ENCODE measurements at places on chromosomes 6 and 20. TPM values are rescaled to one million over a fixed set of nuclear protein-coding genes. Genes with fewer than 3 reads are reported as not detected.

GRCh38 chr6:52554684-52555280 is 22.1 kb downstream of the TRAM2 start:
- H3K4me1 ChIP-seq, result peaks cover 45% of the 10 kb centered on the region
- H3K27me3 ChIP-seq, result no peaks in the 10 kb centered on the region
- no peak overlapping the region for H3K4me3 ChIP-seq
- DNase-seq, result no peak
- no peak overlapping the region for H3K27ac ChIP-seq

DNA sequence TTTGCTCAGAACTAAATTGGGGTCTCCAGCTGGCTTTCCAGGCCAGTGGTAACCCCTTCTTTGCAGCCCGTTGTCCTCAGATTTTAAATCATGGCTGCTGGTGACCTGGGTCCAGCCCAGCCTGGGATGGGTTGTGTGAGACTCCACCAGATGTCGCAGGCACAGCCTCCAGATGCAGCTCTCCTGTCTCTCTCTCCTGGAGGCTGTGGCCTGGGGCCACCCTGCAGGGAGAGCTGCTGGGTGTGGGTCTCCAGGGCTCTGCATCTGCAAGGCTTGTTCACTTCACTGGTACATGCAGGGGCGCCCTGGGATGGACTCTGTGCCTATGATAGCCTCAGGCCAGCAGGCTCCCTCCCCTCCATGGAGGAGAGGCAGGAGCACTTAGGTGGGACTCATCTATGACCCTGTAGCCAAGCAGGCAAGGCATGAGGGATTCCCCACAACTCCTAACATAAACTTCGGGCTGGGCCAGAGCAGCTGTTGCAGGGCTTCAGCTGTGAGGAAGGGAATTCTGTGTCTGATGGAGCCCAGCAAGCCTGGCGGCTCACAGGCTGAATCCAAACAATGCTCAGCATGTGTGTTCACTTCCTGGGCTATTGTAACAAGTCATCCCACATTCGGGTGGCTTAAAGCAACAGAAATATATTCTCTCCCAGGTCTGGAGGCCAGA is 94.7 kb upstream of the NXT1 start:
- DNase-seq, result no peak
- peaks cover 40% of the 10 kb centered on the region for H3K4me1 ChIP-seq
- no peaks in the 10 kb centered on the region for H3K27me3 ChIP-seq
- no peaks in the 10 kb centered on the region for H3K36me3 ChIP-seq
- no peak overlapping the region for H3K27ac ChIP-seq

GRCh38 chr20:19462491-19462890 is 250.0 kb downstream of the SLC24A3 start:
- no peaks in the 10 kb centered on the region for H3K4me1 ChIP-seq
- no peak overlapping the region for H3K4me3 ChIP-seq
- no peak for DNase-seq
- no peaks in the 10 kb centered on the region for H3K36me3 ChIP-seq
- H3K27ac ChIP-seq, result no peak overlapping the region

GRCh38 chr6:105184921-105185320 is 5.1 kb upstream of the POPDC3 start:
- DNase-seq, result no peak
- H3K4me3 ChIP-seq, result no peak overlapping the region
- peaks cover 45% of the 10 kb centered on the region for H3K27me3 ChIP-seq
- H3K4me1 ChIP-seq, result no peaks in the 10 kb centered on the region
- H3K27ac ChIP-seq, result no peak overlapping the region

GRCh38 chr20:21020659-21021471 is 85.3 kb downstream of the LINC00237 start:
- H3K4me3 ChIP-seq, result no peak overlapping the region
- H3K27me3 ChIP-seq, result peaks cover 5% of the 10 kb centered on the region
- H3K27ac ChIP-seq, result no peak overlapping the region
- no peaks in the 10 kb centered on the region for H3K4me1 ChIP-seq
- H3K36me3 ChIP-seq, result no peaks in the 10 kb centered on the region

DNA sequence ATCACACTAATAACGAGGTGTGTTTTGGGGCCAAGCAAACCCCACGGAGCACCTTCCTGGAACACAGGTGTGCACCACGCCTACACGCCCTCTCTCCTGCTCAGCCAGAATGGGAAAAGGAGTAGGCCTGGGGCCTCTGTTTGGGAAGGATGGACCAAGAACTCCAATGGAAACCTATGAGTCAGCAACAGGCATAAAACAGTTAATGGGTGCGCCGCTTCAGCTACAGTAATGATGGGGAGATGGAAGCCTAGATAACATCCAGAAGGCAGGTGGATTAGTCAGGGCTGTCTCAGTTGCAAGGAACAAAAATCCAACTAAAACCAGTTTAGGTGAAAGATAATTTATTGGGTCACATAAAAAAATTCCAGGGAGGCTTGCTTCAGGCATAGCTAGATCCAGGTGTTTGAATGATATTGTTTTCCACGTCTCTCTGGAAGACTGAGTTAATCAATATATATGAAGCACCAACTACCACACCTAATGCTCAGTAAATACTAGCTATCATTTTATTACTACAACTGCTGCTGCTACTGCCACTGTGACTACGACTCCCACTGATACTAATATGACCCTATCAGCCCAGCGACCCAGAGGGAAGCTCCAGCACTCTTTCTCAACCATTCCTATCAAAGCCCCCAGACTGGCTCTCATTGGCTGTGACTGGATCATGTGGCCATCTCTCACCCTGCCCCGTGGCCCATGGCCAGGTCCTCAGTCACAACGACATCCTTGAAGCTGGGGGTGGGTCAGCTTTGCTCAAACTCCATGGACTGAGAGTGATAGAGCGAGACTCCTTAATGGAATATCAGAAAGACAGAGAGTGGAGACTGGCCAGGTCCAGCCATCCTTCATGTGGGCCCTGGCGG is 155.2 kb upstream of the PTPN1 start:
- no peaks in the 10 kb centered on the region for H3K36me3 ChIP-seq
- H3K27ac ChIP-seq, result no peak overlapping the region
- no peaks in the 10 kb centered on the region for H3K27me3 ChIP-seq
- H3K4me1 ChIP-seq, result peaks cover 29% of the 10 kb centered on the region

- no peaks in the 10 kb centered on the region for H3K27me3 ChIP-seq
- no peak for DNase-seq
- no peak overlapping the region for H3K4me3 ChIP-seq
- H3K27ac ChIP-seq, result no peak overlapping the region
- H3K4me1 ChIP-seq, result no peaks in the 10 kb centered on the region
Observed at GRCh38 chr6:89205819-89206218, 11.3 kb downstream of the GABRR1 start.

- DNase-seq, result no peak
- H3K4me3 ChIP-seq, result no peak overlapping the region
- H3K4me1 ChIP-seq, result no peaks in the 10 kb centered on the region
- H3K36me3 ChIP-seq, result no peaks in the 10 kb centered on the region
- H3K27ac ChIP-seq, result no peak overlapping the region
Observed at GRCh38 chr6:4302524-4302923, 167.1 kb upstream of the ECI2 start.

DNA sequence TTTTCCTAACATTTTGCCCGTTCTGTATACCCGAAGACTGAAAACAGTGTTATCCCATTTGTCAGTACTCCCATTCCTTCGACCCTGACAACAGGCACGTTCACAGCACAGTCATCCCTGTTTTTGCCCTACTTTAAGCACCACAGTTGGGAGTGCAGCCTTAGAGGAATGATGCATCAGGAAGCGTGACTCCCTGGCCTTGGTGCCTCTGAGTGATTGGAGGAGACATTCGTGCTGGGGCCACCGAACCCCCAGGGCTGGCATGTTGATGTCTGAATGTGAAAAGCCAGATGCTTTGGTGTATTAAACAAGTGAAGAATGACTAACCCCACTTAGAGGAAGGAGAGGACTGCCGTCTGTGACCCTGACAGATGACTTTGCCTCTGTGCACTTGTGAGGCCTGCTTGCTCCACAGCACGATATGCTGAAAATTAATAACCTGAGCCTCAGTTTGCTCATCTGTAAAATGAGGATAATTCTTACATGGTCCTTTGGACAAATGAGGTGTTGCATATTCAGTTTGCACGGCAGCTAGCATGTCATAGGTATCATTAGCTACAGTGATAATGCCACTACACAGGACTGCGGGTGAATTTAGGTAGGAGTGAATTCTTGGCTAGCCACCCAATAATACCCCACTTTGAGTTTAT is 36.0 kb downstream of the STK35 start:
- H3K36me3 ChIP-seq, result no peaks in the 10 kb centered on the region
- peaks cover 15% of the 10 kb centered on the region for H3K4me1 ChIP-seq
- DNase-seq, result no peak
- no peak overlapping the region for H3K27ac ChIP-seq
- H3K27me3 ChIP-seq, result no peaks in the 10 kb centered on the region
- no peak overlapping the region for H3K4me3 ChIP-seq

DNA sequence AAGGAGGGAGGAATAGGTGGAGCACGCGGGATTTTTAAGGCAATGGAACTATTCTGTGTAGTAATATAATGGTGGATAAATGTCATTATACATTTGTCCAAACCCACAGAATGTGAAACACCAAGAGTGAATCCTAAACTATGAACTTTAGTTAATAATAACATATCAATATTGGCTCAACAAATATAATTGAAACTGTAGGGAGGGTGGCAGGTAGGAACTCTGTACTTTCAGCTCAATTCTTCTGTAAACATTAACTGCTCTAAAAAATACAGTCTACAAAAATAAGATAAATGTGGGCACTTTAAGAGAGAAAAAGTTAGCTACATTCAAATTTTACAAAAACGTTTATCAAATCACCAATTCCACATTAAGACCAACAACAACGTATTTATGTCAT is 136.7 kb upstream of the RUNX2 start:
- no peaks in the 10 kb centered on the region for H3K27me3 ChIP-seq
- no peaks in the 10 kb centered on the region for H3K4me1 ChIP-seq
- DNase-seq, result no peak
- H3K27ac ChIP-seq, result no peak overlapping the region

GRCh38 chr20:44264287-44264686 is 17.2 kb downstream of the GDAP1L1 start:
- DNase-seq, result no peak
- no peak overlapping the region for H3K4me3 ChIP-seq
- no peaks in the 10 kb centered on the region for H3K27me3 ChIP-seq
- no peak overlapping the region for H3K27ac ChIP-seq

DNA sequence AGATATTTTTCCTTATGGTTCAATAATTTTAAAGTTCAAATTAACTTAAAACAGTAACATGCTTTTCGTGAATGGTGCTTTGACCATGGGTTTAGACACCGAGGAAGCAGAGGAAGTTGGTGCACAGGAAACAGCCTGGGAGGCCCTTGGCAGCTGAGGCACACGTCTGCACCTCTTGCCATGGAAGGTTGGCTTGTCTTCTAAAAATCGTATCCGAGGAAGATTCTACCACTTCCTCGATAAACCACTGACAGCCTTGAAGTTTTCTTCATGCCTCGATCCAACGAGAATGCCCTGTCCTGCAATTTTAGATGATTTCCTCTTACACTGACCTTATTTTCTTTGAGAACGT is 12.2 kb downstream of the DLL1 start:
- peaks cover 14% of the 10 kb centered on the region for H3K4me1 ChIP-seq
- peaks cover 24% of the 10 kb centered on the region for H3K27me3 ChIP-seq
- H3K27ac ChIP-seq, result no peak overlapping the region
- H3K4me3 ChIP-seq, result no peak overlapping the region
- H3K36me3 ChIP-seq, result peaks cover 15% of the 10 kb centered on the region
- DNase-seq, result no peak

GRCh38 chr6:36142971-36143838 is 12.9 kb downstream of the MAPK13 start:
- H3K27ac ChIP-seq, result no peak overlapping the region
- peak; percentile 29 for DNase-seq
- no peaks in the 10 kb centered on the region for H3K27me3 ChIP-seq

DNA sequence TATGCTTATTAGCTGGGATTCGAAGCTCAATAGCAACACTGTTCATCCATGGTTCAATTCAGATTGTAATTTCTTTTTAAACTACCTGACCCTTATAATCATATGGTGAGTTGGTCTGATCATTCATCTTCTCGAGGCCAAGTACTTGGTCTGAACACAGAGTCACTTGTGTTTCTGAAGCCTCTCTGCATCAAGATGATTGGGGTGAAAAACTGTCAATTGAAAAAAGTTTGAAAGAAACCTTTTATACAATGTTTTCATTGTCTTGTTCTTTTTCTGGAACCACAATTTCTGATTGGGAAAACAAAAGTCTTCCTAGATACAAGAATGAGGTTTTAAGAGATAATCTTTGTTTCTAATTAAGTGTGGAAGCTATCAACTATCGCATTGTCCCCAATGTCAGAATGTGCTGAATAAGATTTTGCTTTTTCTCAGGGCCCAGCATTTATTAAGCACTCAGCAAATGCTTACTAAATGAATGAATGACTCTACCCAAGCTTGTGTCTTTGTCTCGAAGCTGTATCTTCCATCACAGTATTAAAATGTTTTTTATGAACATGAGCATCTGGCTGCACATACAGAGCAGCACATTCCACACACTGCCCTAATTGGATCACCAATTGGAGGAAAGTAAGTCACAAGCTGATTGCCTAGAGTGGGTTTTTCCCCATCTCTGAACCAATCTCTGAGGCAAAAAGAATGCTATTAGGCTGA is 45.0 kb upstream of the MOXD1 start:
- H3K27ac ChIP-seq, result no peak overlapping the region
- H3K4me1 ChIP-seq, result no peaks in the 10 kb centered on the region
- H3K36me3 ChIP-seq, result peaks cover 30% of the 10 kb centered on the region
- H3K27me3 ChIP-seq, result no peaks in the 10 kb centered on the region
- no peak overlapping the region for H3K4me3 ChIP-seq

GRCh38 chr6:129031051-129031599 is 148.2 kb downstream of the LAMA2 start:
- H3K27ac ChIP-seq, result no peak overlapping the region
- no peaks in the 10 kb centered on the region for H3K4me1 ChIP-seq

DNA sequence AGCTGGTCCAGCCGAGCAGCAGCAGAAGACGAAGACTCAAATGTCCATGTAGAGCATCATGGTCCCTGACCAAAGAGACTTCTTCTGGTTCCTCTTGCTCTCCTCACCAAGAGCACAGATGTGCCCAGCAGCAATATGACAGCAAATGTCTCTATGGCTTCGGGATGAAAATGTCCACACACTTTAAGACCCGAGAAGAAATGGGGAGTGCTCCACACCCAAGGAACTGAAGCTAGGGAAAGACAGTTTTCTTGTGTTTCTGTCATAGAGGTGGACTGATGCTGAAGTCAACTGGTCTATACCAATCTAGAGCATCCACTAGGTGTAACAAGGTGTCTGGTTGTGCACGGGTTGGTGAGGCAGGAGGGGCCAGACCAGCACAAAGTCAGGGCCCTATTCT is 4.5 kb upstream of the CPNE1 start:
- no peak overlapping the region for H3K27ac ChIP-seq
- H3K36me3 ChIP-seq, result peaks cover 60% of the 10 kb centered on the region
- no peak overlapping the region for H3K4me3 ChIP-seq
- peaks cover 3% of the 10 kb centered on the region for H3K4me1 ChIP-seq

Gene CYP21A2
- 0.23 TPM for total RNA-seq

Gene TNFRSF6B
- 17.6 TPM for total RNA-seq

Gene SALL4
- total RNA-seq, result 0.24 TPM

Gene DPM1
- 33.0 TPM for total RNA-seq

Gene DPPA5
- total RNA-seq, result not detected

Gene BNIP5
- not detected for total RNA-seq

Gene POLR1H
- total RNA-seq, result 21.3 TPM

Measured in left lung (tissue), 14 donors.